ENCODE measurements at places on chromosomes 2 and 18. TPM values are rescaled to one million over a fixed set of nuclear protein-coding genes. Genes with fewer than 3 reads are reported as not detected.
A peak's percentile ranks its signal among the peaks of the same experiment; 100 is the strongest.

RGPD6 gene
- 38.4 TPM for total RNA-seq

FEV gene
- total RNA-seq: not detected

LYG2 gene
- not detected for total RNA-seq

MC4R gene
- total RNA-seq: not detected

UPP2 gene
- total RNA-seq: not detected

THADA gene
- total RNA-seq: 37.2 TPM

CFAP65 gene
- total RNA-seq: 0.33 TPM

DNA sequence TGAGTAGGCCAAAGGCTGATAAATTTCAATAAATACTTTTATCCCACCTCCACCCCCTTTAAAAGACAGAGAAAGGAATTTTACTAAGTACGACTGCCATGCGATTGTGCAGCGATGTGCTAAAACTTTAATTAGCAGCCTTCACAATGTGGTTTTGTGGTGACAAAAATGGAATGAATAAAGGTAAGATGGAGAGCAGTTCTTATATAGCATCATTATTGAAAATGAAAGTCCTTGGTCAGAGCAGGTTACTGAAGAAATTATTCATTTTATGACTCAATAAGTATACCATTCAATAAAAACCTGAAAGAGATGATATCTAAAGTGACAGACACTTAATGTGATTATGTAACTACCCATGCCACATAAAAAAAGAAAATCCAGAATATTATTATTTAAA, 33.2 kb upstream of the MTIF2 start:
- H3K4me1 ChIP-seq: no peaks in the 10 kb centered on the region
- no peak for DNase-seq
- H3K36me3 ChIP-seq: peaks cover 30% of the 10 kb centered on the region
- H3K27ac ChIP-seq: no peak overlapping the region
- no peak overlapping the region for H3K4me3 ChIP-seq

DNA sequence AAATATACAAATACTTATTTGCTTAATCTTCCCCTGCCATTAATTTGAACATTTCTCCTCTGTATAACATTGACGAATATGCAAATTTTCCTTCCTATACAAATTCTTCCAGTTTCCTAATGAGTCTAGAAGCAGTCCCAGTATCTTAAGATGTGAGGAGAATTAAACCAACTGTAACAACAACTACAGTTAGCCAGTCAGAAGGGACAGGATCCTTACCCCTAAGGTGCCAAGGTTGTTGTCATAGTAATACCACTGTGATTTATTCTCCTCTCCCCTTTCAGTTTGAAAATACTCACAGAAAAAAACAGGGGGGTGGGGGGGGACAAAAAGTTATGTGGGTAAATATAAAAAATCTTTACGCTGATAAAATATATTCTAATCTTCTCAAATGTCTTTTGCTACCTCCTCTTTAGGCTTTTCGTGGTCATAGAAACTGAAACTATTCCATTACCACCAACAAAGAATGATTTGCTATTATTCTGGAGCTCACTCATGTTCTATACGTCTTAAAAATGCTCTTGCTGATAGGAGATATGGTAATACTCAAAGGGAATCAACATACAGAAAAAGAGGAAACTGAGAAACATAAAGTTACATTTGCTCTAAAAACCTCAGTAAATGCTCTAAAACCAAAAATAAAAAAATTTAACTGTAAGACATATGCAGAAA, 107.6 kb downstream of the MEMO1 start:
- no peak overlapping the region for H3K4me3 ChIP-seq
- H3K27ac ChIP-seq: no peak overlapping the region
- H3K4me1 ChIP-seq: no peaks in the 10 kb centered on the region
- no peak for DNase-seq
- no peaks in the 10 kb centered on the region for H3K36me3 ChIP-seq
- no peaks in the 10 kb centered on the region for H3K27me3 ChIP-seq

GRCh38 chr2:237253046-237253702, 160.8 kb downstream of the COL6A3 start:
- H3K4me3 ChIP-seq: no peak overlapping the region
- DNase-seq: peak; percentile 51
- no peaks in the 10 kb centered on the region for H3K27me3 ChIP-seq
- no peaks in the 10 kb centered on the region for H3K36me3 ChIP-seq
- no peaks in the 10 kb centered on the region for H3K4me1 ChIP-seq

GRCh38 chr2:197810016-197810415, 5.6 kb downstream of the PLCL1 start:
- H3K27ac ChIP-seq: no peak overlapping the region
- no peak for DNase-seq
- no peaks in the 10 kb centered on the region for H3K4me1 ChIP-seq
- H3K4me3 ChIP-seq: no peak overlapping the region
- no peaks in the 10 kb centered on the region for H3K36me3 ChIP-seq

DNA sequence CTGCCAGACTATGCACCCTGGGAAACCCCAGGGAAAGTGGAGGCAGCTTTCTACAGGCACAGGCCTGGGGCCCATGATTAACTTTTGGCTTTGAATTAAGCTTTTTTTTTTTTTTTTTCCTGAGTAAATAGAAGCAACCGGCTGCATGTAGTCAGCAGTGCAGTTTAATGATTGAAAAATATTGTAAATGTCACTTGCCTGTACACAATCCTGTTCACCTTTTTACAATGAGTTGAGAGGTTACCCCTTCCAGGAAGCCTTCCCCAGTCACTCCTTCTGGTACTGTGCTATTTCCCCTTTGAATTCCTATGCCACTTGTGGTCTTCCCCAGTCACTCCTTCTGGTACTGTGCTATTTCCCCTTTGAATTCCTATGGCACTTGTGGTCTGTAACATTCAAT, 475.6 kb downstream of the TDRD15 start:
- H3K4me1 ChIP-seq: no peaks in the 10 kb centered on the region
- H3K27ac ChIP-seq: no peak overlapping the region
- DNase-seq: no peak
- H3K4me3 ChIP-seq: no peak overlapping the region
- no peaks in the 10 kb centered on the region for H3K27me3 ChIP-seq

DNA sequence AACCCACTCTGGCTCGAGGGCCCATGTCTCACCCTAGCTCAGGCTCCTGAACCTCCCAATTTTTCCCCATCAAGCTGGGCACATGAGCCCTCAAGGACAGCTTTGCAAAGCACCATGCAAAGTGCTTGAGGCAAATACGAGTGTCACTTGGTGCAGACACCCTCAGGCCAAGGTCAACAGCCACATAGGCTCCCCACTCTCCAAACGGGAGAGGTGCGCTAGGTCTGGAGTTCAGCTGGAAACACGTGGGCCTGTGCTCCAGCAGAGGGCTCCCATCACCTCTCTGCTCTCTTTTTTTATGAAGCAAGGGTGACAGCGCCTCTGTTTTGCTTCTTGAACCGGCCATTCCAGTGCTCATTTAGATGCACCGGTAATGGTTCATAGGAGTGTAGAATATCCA, 11.9 kb upstream of the ARHGAP25 start:
- H3K4me3 ChIP-seq: no peak overlapping the region
- no peak for DNase-seq
- no peak overlapping the region for H3K27ac ChIP-seq
- no peaks in the 10 kb centered on the region for H3K36me3 ChIP-seq
- H3K27me3 ChIP-seq: no peaks in the 10 kb centered on the region
- peaks cover 6% of the 10 kb centered on the region for H3K4me1 ChIP-seq

GRCh38 chr2:127046579-127046978, 60.4 kb downstream of the BIN1 start:
- DNase-seq: no peak
- H3K27ac ChIP-seq: no peak overlapping the region
- H3K27me3 ChIP-seq: no peaks in the 10 kb centered on the region
- H3K4me3 ChIP-seq: no peak overlapping the region
- no peaks in the 10 kb centered on the region for H3K36me3 ChIP-seq
- H3K4me1 ChIP-seq: no peaks in the 10 kb centered on the region

DNA sequence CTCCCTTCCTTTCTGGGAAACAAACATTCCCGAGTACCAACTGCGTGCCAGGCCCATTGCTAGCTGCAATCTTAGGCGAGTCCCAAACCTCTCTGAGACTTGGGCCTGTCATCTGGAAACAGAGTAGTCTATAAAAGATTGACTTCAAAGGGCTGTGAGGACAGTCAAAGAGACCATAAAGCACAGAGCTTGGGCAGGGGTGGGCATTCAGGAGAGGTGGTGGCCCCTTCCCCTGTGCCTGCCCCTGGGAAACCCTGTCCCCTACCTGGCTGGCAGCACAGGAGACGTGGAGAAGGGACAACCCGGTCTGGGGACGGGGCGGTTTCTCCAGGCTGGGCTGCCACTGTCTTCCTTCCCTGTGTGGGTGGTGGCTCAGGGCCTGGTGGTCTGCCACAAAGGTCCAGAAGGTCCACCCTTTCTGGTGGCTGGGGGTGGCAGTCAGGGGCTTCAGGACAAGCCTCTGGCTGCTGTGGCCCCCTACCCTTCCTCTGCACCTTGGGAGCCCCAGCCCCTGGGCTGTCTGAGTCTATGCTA, 33.9 kb upstream of the FOSL2 start:
- H3K4me3 ChIP-seq: no peak overlapping the region
- H3K27me3 ChIP-seq: no peaks in the 10 kb centered on the region
- no peaks in the 10 kb centered on the region for H3K4me1 ChIP-seq
- 0 out of 2 replicates have a peak overlapping the region, but pooled peaks have one; percentile 39 for H3K27ac ChIP-seq
- no peak for DNase-seq

- no peaks in the 10 kb centered on the region for H3K36me3 ChIP-seq
- no peaks in the 10 kb centered on the region for H3K27me3 ChIP-seq
- no peak for DNase-seq
- no peaks in the 10 kb centered on the region for H3K4me1 ChIP-seq
Observed at GRCh38 chr2:32862269-32863055, 84.3 kb upstream of the LTBP1 start.

- DNase-seq: no peak
- H3K4me1 ChIP-seq: no peaks in the 10 kb centered on the region
- H3K27me3 ChIP-seq: no peaks in the 10 kb centered on the region
- no peak overlapping the region for H3K4me3 ChIP-seq
Observed at GRCh38 chr18:24545651-24546050, 85.2 kb downstream of the HRH4 start.

Measured in Panc1 (cell line).